ENCODE measurements at places on chromosomes 11 and 22.

- no peak for DNase-seq
These were observed 24.1 kb downstream of the KIAA1671 start for GRCh38 chr22:24976442-24977218.

GRCh38 chr11:125263268-125263790 is 98.8 kb downstream of the PKNOX2 start:
- DNase-seq, result no peak

GRCh38 chr22:49011379-49011768 is 816.3 kb downstream of the BRD1 start:
- no peak for DNase-seq

DNA sequence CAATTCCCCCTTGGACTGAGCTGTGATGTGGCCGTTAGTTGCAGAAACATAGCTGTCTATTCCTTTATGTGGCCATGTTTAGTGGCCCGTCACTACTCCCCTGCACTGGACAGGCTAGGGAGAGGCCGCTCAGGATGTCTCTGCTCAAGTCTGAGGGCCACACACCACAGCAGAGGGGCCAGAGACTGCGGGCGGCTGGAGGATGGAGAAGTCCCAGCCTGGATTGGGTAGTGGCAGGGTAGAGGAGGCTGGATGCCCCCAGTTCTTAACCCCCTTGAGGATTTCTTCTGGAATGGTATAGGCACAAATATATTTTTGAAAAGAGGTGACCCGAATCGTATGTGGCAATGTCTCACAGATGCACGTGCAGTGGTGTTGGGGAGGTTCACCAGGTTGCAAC is 116.4 kb upstream of the B3GAT1 start:
- DNase-seq, result no peak

GRCh38 chr11:23502826-23503225 is 642.6 kb upstream of the CCDC179 start:
- no peak for DNase-seq

DNA sequence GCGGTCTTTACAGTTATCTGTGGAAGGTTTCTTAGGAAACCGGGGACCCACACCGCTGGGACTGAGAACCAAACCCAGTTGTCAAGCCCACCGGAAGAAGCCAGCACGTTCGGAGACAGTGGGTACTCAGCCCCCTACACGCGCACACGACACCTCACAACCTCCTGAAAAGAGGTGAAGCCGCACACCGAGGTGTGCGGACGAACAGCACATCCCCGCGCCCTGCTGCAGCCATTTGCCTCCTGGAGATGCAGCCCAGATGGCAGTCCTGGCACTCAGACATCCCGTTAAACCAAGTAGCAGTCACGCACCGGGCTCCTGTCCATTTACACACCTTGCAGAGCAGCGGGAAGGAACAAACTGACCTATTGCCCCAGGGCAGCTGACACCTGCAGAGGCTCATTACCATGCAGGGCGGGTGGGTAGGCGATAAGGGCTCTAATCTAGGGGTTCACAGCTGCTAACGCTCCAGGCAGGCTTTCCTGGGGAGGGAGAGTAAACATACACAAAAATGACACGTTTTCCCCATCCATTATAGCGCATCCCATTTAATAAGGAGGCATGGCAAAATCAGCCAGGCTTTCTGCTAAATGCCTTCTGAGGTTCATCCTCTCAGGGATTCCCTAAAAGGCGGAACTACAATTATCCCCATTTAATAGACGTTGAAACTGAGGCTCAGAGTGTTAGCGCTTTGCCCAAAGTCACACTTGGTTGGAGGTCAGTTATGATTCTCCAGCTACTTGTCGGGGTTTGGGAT is 864 bp upstream of the EHBP1L1 start:
- DNase-seq, result no peak

DNA sequence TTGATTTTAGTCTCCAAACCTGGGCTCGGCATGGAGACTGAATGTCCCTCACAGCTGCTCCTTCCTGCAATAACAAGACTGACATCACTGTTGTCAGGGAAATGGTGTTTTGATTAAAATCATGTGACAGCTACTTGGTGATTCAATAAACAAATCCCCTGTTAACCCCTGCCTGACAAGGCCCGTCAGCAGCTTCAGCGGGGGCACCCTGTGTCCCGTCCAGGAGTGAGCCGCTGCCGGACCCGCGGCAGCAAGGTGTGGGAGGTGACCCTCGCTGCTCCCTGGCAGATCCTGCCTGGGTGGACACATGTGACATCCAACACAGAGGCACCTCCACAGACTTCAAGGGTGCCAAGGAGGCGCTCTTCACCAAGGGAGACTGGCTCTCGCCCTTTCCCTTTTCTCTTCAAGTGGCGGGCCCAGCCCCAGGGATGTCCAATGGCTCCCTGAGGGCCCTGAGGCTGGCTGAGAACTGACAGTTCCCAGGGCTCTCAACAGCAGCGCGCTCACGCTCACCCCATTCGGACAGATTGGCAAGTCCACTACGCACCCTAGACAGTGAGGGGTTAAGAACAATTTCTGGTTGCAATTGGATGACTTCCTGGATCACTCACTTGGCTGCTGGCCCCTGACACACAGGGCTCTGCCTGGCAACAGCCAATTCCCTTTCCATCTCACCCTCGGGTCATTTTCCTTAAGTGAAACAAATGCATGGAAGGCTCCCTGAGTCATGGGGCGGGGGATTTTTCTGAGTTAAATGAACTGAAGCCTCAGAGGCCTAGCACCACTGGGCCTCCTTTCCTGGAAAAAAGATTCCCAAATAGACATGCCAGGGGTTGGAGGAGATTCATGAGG is 30.7 kb downstream of the PPP2R1B start:
- DNase-seq, result no peak

- no peak for DNase-seq
These were observed 22.7 kb upstream of the P2RY2 start for GRCh38 chr11:73195191-73196007.

GRCh38 chr11:92236856-92237255 is 12.2 kb downstream of the FAT3 start:
- no peak for DNase-seq

DNA sequence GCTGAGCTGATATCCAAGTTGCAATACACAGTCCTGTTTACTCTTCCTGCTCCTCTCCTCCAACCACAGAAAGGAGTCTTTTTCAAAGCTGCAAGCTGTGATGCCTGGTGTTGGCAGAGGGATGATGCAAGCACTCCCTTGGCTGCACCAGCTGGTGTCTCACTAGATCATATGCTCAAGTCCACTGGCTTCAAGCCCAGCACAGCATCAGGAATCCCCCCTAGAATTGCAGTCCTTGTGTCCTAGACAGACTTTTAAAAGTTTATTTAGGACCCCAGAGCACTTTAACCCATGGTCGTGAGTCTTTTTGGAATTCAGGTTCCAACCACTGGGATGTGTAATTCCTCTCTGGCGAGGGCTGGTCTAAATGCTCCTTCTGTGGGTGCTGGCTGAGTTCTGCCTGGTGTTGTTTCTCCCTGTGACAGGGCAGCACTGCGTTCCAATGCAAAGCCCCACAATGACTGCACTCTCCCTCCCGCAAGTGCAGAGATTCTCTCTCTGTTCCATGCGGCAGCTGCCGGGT is 1.9 kb upstream of the HEPN1 start:
- no peak for DNase-seq

DNA sequence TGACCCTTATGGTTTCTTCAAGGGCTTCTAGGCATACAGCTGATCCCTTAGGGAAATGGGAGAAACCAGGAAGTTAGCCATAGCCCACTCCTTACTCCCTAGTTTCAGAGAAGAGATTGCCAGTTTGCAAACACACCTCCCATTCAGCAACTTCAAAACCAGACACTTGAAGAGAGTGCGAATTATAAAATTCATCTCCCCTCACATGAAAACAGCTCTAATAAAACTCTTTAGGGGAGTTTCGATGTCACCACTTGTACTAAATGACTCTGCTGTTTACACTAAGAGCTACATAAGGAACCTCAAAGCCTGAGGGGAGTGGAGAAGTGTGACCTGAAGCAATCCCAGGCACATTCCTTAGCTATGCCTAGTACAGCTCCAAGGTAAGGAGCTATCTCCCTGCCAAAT is 8.3 kb downstream of the LGR4 start:
- no peak for DNase-seq

DNA sequence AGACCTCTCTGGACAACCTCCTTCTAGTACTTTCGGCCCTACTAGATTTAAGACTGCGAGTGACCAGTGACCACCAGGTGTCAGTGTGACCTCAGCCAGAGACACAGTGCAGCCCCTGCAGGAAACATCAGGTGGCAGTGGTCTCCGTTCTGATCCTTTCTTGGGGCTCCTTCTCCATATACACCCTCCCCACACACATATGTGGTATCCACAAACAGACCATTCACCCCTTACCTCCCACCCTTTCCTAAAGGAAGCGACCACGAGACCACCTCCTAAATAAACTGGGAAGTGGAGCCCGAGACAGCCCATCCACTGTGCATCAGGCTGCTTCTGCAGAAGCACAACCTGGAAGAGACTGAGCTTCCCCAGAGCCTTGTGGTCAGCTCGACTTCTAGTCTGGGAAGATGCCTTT is 38.5 kb upstream of the CYP2D6 start:
- DNase-seq, result peak; percentile 40

DNA sequence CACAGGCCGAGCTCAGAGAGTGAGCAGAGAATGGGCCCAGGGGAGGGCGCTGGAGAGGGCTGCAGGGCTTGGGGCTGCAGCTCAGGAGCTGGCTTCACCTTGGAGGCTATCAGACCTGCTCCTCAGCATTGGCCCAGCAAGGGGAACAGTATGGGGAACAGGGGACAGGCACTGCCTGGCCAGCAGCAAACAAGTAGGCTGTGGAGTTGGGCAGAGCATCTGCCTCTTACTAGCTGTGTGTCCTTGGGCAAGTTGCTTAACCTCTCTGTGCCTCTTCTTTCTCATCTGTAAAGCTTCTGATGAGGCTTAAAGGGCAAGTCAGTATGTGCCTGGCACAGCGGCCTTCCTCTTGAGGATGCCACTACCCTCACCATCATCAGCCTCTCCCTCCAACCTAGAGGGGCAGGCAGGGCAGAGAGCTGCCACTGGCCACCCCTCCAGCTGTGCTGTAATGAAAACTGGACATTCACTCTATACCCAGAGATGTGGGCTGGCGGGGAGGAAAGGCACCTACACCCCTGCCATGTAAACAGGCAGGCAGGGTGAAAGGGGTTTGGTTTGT is 7.5 kb upstream of the CDKN1C start:
- DNase-seq, result no peak

DNA sequence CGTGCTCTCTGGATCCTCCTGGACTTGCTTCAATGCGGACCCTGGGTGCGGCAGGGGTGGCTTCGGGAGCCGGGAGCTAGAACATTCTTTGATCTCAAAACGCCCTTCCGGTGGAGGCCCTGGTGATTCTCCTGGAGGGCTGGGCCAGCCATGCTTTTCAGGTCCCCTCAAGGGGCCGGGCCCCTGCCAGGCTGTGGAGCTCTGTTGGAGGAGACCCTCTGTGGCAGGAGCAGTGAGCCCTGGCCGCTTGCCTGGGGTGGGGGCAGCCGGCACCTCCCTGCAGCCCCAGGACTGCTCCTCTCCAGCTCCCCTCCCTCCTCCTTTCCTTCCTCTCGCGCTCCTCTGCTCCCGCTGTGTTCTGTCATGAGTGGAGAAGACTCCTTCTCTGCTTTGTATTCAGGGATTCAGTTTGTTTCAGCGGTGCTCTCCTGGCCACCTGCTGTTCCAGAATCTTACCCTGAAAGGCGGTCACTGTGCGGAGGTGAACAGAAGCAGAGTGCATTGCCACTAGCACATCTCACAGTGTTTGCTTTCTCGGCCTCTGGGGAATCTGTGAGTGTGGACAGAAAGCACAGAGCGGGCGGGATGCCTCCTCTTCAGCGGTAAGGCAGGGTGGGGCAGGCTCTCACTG is 289.1 kb downstream of the TBC1D22A start:
- no peak for DNase-seq

- DNase-seq, result no peak
These were observed 13.1 kb downstream of the ADM start for GRCh38 chr11:10317776-10318526.

DNA sequence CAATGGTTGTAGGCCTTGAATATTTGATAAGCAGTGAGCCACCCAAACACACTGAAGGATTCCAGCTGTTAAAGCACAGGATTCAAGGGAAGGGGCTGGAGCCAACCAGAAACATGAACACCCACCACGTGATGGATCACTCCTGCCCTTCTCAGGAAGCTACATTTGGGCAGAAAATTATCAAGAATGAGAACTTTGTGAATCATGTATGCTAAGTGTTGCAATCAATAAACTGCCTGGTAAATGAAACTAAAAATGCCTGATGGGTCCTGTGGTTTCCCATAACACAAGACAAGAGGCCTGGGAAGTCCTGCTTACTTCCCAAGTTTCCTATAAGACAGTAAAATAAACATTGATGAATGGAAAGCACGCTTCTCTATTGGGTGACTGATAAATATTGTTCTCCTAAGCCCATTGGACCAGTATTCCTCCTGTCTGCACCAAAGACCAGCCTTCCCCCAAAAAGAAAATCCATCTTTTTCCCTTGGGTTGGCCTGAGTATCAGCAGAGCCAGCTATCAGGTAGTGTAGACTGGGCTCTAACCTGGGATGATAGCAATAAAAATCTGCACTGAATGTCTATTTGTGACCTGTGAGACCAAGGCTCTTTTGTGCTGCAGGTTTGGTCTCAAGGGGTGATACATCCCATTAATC is 98.4 kb downstream of the CCDC83 start:
- DNase-seq, result no peak

- no peak for DNase-seq
These were observed 44.7 kb downstream of the NF2 start for GRCh38 chr22:29647954-29648737.

GRCh38 chr11:67662142-67662834 is 11.8 kb upstream of the ACY3 start:
- no peak for DNase-seq

DNA sequence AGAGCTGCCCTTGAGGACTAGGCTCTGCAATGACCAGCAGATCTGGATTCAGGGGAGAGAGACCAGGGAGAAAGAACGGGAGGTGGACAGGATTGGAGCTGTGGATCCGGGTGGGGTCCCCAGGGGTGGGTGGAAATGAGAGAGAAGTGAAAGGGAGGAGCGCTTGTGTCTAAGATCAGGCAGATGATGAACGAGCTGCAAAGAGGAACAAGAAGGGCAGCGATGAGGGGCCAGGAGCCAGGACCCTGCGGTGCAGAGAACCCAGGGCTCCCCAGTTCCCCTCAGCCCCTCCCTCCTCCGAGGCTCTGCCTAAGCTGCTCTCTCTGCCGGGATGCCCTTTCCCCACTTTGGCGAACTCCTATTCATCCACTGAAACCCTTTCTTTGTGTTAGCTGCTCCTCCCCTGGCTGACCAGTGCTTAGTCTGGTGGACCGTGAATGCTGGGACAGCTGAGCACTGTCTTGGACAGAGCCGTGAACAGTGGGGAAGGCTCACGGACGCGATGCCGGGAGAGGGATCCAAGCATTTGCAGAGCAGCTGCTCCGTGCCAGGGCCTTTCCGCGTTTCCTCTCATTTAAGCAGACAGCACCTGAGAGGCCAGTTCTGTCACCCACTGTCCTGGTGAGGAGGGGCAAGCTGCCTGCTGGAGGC is 35.9 kb downstream of the SHISAL1 start:
- no peak for DNase-seq

DNA sequence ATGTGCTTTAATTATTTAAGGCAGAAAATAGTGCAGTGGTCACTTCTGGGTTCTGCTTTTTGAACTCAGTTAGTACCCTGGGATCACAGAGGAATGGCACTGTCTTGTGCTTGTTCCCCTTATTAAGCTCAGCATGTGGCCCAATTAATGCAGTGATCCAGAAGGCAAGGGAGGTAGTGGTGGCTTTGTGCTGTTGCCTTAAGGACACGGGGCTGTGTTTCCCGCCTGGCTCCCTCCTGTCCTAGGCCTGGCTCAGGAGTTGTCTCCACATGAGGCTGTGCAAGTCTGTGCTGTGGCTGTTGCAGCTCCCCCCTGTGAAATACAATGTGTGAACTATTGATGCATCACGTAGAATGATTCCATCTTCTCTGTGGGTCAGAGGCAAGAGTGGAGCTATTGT is 49.2 kb upstream of the CABP7 start:
- DNase-seq, result no peak
